Foreskin keratinocyte (primary cell): ENCODE measurements at places on chromosomes 3 and 15. TPM values are rescaled to one million over a fixed set of nuclear protein-coding genes. Genes with fewer than 3 reads are reported as not detected.

- no peak for DNase-seq
Observed at GRCh38 chr15:74206801-74207281, 4.3 kb upstream of the STRA6 start.

- DNase-seq = no peak
Observed at GRCh38 chr3:67941433-67942030, 287.1 kb upstream of the SUCLG2 start.

GRCh38 chr3:44226573-44226972 is 15.1 kb upstream of the TOPAZ1 start:
- DNase-seq = no peak

The SSUH2 gene
- 0.11 and 0.27 TPM in 2 replicates for total RNA-seq

- DNase-seq = peak; percentile 60
Observed at GRCh38 chr15:56165234-56165633, 78.4 kb downstream of the RFX7 start.

DNA sequence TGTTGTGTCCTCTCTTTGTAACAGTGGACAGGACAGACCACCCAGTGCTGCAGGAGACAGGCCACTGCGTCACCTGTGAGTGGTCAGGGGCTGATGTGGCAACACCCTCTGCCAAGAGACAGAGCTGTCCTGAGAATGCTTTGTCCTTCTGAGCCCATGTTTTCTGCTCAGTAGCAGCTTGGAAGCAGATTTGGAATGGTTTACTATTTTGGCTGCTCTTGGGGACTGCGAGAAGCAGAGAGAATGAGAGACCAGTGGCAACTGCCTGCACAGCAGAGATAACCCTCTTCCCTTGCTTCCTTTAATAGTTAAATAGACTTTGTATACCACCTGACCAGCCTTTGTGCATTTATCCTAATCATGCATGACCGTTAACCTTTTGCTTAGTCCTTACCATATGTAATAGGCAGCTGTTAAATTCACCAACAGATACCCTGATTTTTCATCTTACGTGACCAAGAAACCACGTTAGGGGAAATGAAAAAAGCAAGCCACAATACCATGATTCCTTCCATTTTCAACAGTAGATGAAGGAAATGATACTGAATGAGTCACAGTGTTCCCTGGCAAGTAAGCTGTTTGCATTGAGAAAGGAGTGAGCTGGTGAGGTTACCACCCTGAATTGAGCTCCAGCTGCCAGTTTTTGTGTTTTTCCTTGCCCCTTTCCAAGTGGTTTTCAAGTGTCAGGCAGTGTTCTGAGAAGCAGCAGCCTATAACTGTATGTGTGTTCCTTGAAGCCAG is 35.5 kb downstream of the B3GALNT1 start:
- DNase-seq = peak; percentile 43

GRCh38 chr3:56813653-56813960 is 11.9 kb upstream of the ARHGEF3 start:
- DNase-seq = no peak

DNA sequence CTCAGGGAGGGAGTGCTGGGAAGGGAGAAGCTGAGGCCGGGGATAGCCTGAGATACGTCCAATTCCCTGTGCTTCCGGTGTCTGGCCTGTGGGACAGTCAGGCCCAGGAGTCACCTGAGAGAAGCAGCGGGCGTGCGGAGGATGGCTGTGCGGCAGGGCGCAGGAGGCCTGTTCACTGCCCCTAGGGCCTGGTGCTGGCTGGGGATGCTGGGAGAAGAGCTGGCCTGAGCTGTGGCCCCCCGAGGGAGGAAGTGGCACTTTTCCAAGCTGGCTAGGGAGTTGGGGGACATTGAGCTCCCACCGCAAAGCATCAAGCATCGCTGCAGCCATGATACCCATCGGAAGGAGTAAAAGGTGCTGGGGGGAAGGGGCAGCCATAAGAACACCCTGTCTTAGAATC is 108.8 kb downstream of the CHST2 start:
- DNase-seq = no peak

- DNase-seq = no peak
Observed at GRCh38 chr3:62098646-62099365, 274.5 kb downstream of the FEZF2 start.

The MAGEF1 gene
- 18.4 and 19.1 TPM in 2 replicates for total RNA-seq

GRCh38 chr3:34777386-34777785 is 861.9 kb upstream of the ARPP21 start:
- no peak for DNase-seq

- no peak for DNase-seq
Observed at GRCh38 chr3:135650309-135650708, 315.2 kb upstream of the PPP2R3A start.

The JMJD7 gene
- total RNA-seq = 15.5 and 19.2 TPM in 2 replicates

DNA sequence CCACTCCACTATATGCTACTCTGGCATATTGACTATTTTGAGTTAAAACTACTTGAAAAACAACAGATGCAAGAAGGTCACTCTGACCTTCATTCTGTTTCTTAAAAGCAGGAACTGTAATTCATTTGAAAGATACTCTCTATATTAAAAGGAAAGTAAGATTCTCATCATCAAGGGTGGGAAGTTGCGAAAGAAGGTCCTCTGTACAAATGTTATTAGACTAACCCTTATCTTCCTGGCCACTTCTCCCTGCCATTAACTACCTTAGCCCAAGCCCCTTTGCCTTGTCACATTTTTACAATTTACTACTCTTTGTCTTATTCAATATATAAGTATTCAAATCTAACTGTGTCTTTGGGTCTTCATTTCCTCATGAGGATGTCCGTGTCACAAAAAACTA is 16.1 kb downstream of the SIDT1 start:
- DNase-seq = no peak

DNA sequence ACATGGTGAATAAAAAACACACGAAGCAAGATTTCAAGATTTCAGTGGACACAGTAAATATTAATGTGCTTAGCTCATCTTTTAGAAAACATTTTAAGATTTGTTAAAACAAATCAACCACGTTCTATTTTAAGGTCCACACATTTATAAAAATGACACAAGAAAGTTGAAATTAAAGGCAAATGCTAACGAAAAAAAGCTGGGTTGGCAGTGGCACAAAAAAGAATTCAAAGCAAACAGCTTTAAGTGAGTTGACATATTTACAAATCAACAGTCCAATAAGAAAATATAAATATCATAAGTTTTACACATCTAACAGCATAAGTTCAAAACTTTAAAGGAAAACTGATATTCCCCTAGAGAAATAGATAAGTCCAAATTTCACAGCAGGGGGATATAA is 430.4 kb upstream of the CCDC54 start:
- DNase-seq = no peak

DNA sequence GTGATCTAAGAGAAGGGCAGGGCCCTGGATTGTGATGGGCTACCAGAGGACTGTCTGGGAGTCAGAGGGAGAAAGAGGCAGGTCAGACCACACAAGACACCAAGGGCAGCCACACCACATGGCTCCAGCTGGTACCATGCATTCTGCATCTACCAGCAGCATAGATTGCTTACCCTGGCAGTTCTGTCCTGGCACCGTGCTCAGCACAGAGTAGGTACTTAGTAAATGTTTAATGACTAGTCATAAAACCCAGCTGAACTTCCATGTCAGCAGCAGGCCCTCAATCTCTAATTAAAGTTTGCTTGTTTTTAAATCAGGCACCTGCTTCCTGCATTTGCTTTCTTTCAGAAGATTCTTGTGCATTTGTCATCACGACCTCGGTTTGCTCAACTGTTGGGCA is 77.3 kb upstream of the ATP2B2 start:
- no peak for DNase-seq

DNA sequence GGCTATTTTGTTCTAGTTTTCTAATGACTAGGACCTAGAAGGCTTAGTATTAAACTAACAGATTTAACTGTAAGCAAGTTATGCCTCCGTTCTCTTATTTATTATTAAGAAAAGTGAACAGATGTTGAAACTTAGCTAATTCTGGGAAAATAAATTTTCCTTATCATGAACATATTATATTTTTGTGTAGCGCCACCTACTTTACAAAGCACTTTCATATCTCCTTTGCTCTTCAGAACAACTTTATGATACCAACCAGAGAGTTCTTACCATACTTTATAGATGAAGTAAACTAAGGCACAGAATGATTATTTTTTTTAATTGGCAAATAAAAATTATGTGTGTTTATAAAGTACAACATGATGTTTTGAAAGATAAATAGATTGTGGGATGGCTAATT is 59.4 kb downstream of the NME9 start:
- no peak for DNase-seq

The C3orf20 gene
- total RNA-seq = not detected in 2 replicates

DNA sequence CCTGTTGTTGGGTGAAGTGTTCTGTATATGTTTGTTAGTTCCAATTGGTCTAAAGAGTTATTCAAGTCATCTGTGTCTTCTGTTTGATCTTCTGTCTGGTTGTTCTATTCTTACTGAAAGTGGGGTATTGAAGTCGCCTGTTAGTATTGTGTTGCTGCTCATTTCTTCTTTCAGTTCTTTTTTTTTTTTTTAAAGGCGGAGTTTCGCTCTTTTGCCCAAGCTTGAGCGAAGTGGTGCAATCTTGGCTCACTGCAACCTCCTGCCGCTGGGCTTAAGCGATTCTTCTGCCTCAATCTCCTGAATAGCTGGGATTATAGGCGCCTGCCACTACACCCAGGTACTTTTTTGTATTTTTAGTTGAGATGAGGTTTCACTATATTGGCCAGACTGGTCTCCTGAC is 23.5 kb downstream of the PFN2 start:
- DNase-seq = no peak

DNA sequence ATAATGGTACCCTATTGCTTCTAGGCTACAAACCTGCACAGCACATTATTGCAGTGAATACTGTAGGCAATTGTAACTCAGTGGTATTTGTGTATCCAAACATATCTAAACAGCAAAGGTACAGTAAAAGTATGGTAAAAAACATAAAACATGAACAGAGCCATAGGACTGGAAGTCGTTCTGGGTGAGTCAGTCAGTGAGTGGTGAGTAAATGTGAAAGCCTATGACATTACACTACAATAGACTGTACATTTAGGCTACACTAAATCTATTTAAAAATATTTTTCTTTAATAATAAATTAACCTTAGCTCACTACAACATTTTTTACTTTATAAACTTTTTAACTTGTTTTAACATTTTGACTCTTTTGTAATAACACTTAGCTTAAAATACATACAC is 21.3 kb downstream of the RAB6B start:
- no peak for DNase-seq

- DNase-seq = no peak
Observed at GRCh38 chr3:195855471-195856409, 44.0 kb upstream of the MUC4 start.

DNA sequence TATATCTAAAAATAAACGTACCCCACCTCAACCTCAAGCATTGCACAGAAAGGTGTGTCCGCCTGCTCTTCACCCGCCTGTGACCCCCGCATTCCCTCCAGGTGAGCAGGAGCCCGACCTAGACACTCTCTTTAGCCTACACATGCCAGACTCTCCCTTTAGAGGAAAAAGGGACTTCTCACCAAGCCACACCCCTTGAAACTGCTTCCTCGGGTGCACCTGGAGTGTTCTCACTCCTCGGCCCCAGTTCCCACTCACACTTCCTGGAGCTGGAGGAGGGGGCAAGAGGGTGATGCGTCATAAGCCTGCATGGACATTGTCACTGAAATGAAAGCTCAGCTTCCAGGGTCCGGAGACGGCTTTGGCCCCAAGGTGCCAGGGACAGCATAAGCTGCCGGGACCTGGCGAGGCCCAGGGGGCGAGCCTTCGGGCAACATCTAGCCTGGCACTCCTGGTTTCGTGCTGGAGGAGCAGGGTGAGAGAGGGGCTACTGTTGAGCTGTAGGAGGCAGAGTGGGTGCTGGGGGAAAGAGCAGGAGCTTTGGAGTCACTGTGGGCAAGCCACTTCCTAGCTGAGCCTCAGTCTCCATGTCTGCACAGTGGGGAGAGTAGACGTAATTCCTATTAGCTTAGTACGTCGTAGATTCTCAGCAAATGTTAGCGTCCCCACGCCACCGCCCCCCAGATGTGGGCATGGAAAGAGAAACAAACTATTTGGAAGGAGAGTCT is 9.8 kb upstream of the MUC4 start:
- no peak for DNase-seq

DNA sequence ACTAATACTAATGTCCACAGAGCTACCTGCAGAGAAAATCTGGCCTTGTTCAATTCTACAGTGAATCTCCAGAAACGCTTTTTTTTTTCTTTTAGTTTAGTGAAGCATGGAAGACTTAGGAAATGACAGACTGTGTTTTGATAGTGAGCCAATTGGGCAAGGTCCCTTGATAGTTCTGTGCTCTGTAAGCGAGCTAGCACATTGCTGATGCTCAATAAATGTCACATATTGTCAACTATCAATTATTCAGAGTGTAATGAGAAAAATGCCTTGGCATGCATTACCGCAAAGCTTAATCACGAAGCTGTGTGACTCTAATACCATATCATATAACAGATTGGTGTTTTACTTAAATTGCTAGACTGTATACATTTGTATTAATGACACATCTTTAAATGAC is 5.2 kb upstream of the C3orf85 start:
- DNase-seq = no peak

GRCh38 chr3:42381551-42382082 is 28.8 kb downstream of the LYZL4 start:
- DNase-seq = no peak

The ECE2 gene
- not detected in 2 replicates for total RNA-seq

- DNase-seq = no peak
Observed at GRCh38 chr3:197262709-197263108, 35.7 kb downstream of the DLG1 start.

DNA sequence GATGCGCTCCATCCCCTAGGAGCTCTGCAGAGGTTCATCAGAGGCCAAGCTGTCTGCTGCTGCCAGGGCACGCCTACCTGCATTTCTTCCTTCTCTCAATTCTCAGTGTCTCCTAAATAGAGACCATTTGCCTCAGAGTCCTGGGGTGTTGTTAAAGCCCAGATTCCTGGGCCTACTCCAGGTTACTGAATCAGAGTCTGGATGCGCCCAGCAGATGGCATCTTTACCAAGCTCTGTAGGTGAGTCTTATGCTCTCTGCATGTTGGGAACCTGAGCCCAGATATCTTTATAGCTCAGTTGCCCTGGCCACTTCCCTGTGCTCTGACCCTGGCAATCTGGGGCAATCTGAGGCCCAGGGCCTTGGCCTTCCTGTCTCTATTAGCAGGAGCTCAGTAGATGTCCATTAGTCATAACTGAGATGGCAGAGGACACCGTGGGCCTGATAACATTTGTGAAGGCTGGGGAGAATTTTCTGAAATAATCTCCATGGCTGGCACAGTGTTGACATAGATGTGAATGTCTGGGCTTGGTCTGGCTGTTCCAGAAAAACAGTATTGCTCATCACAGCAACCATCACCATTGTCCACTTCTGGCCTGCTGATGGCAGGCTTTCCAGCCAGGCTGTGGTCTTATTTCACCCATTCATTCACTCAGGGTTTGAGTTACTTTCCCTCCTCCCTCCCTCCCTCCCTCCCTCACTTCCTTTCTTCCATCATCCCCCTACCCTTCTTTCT is 13.3 kb upstream of the RBP1 start:
- no peak for DNase-seq
